ENCODE measurements at places on chromosomes 16 and 17.

DNA sequence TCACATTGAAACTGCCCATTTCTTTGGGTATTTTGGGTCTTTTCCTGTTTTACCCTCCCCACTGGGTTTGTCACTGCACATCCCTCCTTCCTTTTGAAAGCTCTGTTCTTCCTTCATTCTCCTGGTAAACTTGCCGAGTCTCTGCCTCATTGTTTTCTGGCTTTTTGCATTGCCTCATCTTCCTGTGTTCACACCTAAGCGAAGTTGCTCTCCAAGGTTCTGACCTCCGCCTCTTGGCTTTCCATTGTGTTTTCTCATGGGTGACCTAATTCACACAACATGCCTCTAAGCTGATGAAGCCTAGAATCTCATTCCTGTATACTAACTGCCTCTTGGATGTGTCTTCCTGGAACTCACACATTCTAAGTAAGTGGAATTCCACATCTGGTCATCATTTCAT, 1096.1 kb upstream of the EEF2KMT start:
- no peak for DNase-seq

DNA sequence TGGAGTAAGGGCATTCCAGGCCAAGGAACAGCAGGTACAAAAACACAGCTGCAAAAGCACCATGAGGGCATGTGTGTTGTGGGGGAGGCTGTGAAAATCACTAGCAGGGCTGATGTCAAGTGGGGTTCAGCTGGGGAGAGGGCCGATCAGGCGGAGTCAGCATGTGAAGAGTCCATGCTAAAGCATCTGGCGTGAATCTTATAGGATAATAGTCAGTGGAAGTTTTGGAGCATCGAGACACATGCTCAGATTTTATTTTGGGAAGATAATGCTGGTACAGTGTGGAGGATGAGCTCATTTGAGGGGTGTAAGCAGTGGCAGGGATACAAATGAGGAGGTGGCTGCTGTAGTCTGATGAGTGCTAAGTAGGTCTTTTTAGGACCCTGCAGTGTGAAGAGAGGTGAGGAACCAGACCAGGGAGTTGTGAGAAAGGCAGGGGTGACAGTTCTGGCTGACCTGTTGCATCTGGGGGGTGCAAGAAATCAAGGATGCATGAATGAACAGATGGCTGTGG, 30.3 kb downstream of the MMD start:
- no peak for DNase-seq

GRCh38 chr17:17258998-17259397, 22.0 kb upstream of the FLCN start:
- no peak for DNase-seq

DNA sequence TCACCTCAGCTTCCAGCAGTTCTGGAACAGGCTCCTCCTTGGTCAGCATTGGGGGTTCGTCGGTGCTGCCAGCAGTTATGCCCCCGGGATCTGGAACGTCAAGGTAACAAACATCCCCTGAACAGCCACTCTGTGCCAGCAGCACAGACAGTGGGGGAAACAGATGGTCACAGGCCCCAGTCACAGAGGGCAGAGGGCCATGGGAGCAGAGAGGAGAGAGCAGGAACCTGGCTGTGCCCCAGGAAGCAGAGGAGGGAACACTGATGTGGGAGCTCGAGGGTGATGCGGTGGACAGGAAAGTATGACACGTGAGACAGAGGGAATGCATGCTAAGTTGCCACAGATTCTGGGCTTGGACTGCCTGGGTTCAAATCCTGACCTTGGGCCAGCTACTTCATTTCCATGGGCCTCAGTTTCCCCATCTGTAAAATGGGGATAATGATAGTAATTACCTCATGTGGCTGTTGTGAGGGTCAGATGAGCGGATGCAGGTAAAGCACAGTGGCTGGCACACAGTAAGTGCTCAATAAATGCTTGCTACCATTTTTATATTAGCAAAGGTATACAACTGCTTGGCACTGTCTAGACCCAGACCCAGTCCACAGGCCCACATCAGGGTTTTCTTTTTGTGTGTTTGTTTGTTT, 4.9 kb downstream of the BCL7C start:
- no peak for DNase-seq

DNA sequence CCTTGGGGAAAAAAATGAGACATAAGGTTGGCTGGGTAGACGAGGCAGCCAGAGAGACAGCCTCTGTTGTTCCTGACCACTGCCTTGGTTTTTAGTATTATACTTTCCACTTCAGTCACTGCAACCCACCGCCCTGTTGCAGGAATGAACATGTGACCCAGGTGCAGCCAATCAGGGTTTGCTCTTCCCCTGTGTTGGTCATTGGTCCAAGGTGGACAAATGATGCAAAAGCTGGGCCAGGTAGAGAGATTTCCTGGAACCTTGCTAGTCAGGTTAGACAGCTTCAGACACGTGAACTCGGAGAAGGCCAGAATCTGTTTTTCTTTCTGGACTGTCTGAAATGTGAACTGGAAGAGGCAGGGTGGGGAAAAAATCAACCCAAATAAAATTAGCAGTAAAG, 452.4 kb upstream of the RBFOX1 start:
- DNase-seq = no peak

DNA sequence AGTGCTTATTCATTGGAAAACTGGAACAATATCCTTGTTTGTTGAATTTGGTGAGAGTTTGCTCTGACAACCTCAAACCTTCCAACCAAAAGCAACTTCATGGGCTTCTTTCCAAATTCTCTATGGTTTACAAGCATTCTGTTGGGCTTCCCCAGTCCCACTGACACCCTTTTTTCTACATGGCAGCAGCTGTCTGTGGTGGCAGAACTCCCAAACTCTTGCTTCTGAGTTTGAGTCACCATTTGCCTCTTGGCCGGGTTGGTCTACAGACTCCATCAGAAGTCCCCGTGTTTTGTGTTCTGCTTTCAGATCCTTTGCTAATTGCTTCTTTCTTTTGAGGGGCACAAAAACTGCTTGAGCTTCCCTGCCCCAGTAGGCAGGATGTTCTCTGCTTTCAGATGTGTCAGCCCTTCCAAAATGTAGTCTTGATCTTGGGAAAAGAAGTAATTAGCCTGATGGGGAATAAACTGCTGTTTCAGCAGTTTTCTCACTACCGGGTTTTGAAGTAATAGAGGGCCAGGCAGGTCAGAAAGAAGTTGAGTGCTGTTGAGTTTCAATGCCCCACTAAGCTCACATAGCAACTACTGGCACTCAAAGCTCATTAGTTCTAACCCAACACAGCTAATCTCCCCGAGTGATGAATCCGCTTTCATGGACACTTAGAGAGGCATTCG, 80.7 kb downstream of the HS3ST3A1 start:
- peak; percentile 97 for DNase-seq

GRCh38 chr17:46753776-46754175, 64.7 kb downstream of the WNT3 start:
- no peak for DNase-seq

- no peak for DNase-seq
Observed at GRCh38 chr16:9311303-9311954, 220.0 kb downstream of the HAPSTR1 start.

DNA sequence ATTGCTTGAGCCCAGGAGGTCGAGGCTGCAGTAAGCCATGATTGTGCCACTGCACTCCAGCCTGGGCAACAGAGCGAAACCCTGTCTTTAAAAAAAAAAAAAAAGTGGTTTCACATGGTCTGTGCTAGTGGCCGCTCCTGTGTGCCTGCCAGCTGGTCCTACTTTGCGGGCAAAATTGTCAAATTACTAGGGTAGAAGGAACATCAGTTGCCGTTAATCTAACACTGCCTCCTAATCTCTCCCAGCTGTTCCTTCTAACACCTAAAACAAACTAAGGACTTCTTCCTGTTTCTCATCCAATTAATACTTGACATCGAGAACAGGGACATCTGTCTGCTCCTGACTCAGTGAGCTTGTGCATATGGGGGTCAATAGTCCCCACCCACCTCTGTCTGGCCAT, 23.9 kb downstream of the TMEM11 start:
- no peak for DNase-seq

GRCh38 chr16:21663889-21664647, at the start of gene OTOA:
Gene OTOA, plus strand, starts transcription at chr16:21663968. Its CDS starts 14,547 bp downstream, at chr16:21678515.
- DNase-seq = no peak

GRCh38 chr17:74019860-74020259, 183.6 kb upstream of the RPL38 start:
- DNase-seq = no peak

DNA sequence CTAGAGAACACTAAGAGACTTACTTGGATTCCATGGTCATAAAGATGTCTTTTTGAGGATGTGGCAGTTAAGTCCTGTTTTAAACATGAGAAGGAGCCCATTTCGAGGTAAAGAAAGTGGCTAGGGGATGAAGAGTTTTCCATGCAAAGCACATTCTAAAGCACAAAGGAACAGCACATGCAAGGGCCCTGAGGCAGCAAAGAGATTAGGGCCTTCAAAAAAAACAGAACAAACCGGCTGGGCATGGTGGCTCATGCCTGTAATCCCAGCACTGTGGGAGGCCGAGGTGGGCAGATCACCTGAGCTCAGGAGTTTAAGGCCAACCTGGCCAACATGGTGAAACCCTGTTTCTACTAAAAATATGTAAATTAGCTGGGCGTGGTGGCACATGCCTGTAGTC, 79.8 kb downstream of the AKAP1 start:
- no peak for DNase-seq

DNA sequence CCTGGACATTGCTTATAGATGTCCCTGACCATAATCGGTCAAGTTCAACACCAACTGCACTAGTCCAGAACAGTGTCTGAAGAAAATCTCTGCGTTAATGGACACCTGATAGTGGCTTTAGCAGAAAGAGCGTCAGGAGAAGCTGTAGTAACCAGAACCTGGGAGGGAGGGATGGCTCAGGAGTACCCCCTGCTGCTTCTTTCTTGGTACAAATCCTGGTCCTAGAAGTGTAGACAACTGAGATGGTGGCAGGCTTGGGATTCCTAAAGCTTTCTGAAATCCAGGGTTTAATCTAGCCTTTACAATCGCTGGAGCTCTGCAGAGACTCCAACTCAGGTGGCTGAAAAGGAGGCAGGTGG, 5.4 kb downstream of the MAP3K14 start:
- no peak for DNase-seq

- DNase-seq = no peak
Observed at GRCh38 chr16:20791923-20792612, 14.2 kb downstream of the ERI2 start.

DNA sequence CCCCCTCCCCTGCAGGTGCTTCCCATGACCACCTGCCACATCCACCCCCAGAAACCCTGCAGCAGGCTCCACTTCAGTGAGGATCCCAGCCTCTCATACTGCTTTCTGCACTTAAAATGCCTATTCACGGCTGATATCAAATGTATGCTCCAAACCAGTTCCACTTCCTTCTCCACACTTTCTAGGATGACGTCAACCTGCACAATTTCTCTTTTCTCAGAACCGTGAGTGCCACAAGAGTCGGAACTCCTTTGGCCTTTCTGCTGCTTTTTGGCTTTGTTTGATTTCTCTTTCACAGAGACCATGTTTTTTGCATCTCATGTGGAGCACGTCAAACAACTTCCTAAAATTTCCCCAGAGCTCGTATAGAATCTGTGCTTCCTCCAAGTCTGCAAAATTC, 378.8 kb upstream of the TNRC6C start:
- DNase-seq = no peak

DNA sequence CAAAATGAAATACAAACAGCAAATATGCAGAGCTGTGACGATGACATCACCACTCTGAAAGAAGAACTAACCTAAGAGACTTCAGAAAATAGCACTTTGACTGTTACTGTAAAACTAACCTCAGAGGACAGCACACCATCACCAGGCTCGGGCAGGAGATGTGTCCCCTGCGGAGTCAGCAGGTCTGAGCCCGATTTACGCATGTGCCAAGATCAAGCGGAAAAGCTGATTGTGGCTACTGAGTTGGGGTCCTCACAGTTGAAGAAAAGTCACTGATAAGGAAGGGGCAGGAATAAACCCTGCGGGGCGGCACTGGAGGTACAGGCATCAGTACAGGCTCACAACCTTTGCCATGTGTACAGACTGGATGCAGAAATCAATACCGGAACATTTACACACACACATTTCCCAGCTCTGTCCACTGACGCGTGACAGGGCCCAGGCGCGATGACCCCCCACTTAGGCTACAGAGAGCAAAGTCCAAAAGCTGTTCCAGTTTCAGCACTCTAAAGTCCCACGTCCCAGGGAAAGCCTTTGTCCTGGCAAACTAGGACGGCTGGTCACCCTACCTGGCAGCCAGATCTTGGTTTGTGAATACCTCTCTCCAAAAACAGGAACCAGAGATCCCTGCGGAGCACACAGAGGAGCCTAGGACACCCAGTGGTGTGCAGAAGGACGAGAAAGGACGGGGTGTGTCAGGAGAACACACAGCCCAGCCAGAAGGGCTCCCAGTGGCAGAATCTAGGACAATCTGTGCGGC, 21.5 kb downstream of the TRAP1 start:
- no peak for DNase-seq

Data from AG10803 (cell line).